ENCODE measurements at places on chromosomes 5 and 9.

- no peak for DNase-seq
These were observed 263.1 kb upstream of the COX7C start for GRCh38 chr5:86354664-86355063.

GRCh38 chr9:137434498-137435380 lies 6.4 kb downstream of the ENTPD8 start:
- DNase-seq: no peak

GRCh38 chr9:134597957-134598883 lies 43.4 kb upstream of the COL5A1 start:
- DNase-seq: no peak

DNA sequence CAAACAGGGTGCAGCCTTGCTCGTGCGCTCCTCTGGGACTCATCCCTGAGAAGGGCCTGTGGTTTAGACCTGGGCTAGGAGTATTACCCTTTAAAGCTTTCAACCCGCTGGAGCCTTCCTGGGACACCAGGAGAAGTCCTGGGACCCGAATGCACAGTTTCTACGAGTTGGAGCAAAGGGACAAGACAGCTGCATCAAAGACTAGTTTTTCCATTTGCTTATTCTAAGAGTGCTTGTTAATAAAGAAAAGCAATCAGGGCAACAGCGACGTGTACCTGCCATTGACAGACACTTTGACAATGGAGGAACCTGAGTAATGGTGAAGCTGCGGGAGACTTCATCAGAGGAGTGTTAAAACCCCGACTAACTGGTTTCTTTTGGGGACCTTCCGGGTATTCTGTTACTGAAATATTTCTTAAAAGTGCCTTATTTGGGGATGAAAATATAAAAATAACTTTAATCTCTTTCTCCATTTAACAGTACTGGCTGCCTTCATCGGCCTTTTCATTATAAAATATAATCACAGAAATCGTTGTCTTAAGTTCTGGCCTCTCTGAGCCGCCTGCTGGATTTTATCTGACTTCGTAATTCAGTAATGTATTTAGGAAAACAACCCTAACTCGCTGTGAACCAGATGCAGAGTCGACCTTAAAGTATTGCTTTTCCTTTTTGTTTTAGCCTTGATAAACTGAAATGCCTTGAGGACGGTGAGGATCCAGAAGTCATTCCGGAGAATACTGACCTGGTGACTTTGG lies 732 bp downstream of the SNAPC3 start:
- no peak for DNase-seq

GRCh38 chr5:14202462-14202861 lies 59.3 kb downstream of the TRIO start:
- no peak for DNase-seq

DNA sequence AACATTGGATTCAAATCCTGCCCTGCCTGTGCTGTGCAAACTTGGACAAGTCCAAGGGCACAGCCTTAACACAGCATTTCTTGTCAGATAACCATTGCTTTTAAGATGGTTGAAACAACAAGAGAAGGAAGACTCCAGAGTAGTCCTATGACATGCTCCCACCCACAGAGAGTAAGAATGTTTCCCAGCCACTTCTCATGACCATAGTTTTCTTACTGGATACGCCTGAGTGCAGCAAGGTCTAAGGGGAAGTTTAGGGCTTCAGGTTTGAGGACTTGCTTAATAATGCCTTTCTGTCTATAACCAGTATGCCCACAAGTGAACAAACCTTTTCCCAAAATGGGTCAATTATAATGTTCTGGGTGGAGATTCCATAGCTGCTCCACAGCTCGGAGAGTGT lies 126.4 kb downstream of the SLF1 start:
- no peak for DNase-seq

GRCh38 chr9:21527579-21527978 lies 45.5 kb upstream of the IFNE start:
- DNase-seq: no peak

- no peak for DNase-seq
These were observed 659.1 kb downstream of the EFNA5 start for GRCh38 chr5:107011605-107012004.

GRCh38 chr5:96661855-96662724 lies at the start of gene CAST:
CAST (plus strand) TSS chr5:96662376; CDS start chr5:96662423, 47 bp downstream.
- peak; percentile 65 for DNase-seq

- DNase-seq: no peak
These were observed 897.8 kb upstream of the ACO1 start for GRCh38 chr9:31486630-31487029.

DNA sequence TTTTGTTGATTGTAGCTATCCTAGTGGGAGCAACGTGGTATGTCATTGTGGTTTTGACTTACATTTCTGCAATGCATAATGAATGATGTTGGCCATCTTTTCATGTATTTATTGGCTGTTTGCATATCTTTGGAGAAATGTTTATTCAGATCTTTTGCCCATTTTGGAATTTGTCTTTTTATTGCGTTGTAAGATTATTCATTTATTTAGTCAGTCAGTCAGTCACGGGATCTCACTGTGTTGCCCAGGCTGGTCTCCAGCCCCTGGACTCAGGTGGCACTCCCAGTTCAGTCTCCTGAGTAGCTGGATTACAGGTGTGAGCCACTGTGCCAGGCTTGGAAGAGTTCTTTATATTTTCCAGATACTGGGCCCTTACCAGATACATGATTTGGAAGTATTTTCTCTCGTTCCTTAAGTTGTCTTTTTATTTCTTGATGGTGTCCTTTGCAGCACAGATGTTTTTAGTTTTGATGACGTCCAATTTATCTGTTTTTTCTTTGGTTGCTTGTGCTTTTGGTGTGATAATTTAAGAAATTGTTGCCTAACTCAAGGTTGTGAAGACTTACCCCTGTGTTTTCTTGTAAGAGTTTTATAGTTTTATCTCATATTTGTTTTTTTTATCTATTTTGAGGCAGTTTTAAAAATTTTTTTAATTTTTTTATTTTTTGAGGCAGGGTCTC lies 67.1 kb downstream of the EHMT1 start:
- no peak for DNase-seq

- no peak for DNase-seq
These were observed 4.6 kb downstream of the SMC5 start for GRCh38 chr9:70263421-70263820.

- no peak for DNase-seq
These were observed 754 bp downstream of the DCAF12 start for GRCh38 chr9:34125681-34126206.

DNA sequence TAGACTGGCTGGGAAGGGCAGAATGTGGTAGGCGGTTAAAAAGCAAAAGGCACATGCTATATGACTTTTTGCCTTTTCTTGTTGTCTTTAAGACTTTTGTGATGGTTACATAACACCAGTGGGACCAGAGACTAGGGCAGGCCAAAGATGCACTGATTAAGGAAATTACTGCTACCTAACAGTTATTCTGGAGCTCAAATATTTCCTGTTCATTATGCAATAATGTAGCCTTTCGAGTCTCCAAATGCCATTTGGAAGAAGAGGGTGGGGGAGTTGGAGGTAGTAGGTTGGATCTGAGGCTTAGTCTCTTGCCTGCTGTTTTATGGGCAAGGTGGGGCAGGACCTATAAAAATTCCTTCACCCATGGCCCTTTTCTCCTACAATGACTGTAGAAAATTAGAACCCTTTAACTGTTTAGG lies 51.7 kb downstream of the SH3GL2 start:
- DNase-seq: no peak

DNA sequence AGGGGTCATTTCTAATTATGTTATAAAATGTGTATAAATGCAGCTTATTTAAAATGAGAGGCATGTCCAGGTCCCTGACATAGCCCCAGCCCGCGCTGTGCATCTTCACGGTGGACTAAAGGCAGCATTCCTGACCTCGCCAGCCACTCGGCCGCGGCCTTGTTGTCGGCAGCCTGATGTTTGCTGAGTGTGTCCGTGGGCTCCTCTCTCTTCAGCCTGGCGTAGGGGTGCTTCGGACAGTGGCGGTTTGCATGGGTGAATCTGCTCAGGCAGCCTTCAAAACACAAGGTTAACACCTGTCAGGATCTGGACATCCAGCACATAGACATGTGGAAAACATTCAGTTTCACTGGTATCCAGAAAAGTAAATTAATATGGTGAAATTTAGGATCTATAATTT lies 8.8 kb upstream of the SLC35D2 start:
- DNase-seq: no peak

DNA sequence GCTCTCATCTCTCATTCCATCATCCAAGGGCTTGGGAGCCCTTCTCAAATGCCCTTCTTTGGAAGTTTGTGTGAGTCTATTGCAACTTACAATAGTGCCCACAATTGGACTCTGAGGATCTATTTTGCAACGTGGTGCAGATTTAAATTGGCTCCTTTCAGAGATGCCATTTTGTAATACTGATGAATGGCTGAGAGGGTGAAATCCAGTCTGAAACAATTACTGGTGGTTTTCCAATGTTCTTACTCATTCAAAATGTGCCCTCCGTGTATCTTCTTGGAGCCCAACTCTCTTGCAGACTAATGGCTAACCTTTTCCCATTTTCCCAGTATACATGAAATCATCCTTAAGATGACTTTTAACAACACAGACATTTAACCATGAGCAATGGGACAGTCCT lies 6.1 kb downstream of the ZNF462 start:
- no peak for DNase-seq

GRCh38 chr5:135069016-135069770 lies 35.2 kb upstream of the PITX1 start:
- DNase-seq: no peak

DNA sequence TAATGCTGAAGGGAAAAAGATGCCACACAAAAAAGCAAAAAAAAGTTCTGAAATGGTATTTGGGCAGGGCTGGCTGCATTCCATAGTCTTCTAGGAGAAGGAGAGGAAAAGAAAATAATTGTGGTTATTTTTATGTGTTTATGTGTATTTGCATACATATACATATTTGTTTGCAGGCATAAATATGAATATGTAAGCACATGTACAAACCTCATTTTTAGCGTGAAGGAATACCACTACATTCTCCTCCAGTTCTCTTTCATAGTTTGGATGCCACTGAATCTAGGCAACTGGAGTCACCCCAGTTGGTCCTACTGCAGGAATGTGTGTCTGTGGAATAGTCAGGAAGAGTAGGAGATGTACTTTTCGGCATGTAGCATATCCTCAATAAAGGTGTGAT lies 181.1 kb downstream of the YTHDC2 start:
- DNase-seq: no peak

GRCh38 chr5:6808462-6808861 lies 95.2 kb downstream of the TENT4A start:
- DNase-seq: no peak

DNA sequence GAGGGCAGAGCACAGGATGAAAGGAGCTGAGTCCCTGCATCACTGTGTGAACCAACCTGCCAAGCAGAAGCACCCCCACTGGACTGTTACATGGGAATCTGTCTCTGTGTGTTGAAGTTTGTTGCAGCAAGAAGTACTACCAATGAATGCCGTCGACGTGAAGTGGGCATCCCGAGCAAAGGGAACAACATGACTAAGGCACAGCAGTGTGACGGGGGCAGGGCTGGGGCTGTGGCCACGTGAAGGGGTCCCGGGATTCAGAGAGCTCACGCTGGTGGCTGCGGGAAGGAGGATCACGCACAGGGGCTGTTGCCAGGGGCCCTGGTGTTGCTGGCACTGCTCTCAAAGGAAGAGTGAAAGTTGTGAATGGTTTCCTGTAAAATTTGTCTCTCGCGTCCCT lies 27.5 kb upstream of the GABBR2 start:
- DNase-seq: no peak

DNA sequence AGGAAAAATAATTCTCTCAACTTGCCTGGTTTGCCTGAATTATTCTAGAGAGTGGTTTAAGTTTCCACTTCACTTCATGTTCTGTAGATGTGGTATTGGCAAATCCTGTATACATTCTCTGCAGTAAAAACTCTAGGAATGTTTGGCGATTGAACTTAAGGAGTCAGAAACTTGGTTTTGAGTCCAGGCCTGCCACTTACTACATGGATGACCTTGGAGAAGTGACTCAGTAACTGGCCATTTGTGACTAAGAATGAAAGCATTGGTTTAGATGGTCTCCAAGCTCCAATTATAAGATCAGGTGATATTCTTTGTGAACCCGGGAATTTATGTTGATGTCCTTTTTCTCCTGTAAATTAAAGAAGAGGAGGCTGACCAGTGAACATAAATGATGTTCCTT lies 233.8 kb downstream of the GAS1 start:
- DNase-seq: no peak

DNA sequence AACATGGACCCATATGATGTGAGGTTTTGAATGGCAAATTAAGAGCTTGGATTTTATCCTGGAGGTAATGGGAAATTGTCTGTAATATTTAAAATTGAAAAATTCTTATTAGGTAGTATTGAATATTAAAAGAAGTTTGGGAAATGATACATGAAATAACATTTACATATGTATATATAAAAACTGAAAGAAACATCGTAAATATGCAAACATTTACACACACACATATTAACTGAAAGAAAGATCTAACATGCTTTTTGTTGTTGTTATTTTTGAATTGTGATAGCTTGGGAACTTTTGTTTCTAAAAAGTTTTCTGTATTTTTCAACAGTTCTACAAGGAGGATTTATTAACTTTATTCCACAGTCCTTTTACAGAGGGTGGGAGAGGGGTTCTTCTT lies 82.8 kb upstream of the ITGA2 start:
- DNase-seq: no peak

DNA sequence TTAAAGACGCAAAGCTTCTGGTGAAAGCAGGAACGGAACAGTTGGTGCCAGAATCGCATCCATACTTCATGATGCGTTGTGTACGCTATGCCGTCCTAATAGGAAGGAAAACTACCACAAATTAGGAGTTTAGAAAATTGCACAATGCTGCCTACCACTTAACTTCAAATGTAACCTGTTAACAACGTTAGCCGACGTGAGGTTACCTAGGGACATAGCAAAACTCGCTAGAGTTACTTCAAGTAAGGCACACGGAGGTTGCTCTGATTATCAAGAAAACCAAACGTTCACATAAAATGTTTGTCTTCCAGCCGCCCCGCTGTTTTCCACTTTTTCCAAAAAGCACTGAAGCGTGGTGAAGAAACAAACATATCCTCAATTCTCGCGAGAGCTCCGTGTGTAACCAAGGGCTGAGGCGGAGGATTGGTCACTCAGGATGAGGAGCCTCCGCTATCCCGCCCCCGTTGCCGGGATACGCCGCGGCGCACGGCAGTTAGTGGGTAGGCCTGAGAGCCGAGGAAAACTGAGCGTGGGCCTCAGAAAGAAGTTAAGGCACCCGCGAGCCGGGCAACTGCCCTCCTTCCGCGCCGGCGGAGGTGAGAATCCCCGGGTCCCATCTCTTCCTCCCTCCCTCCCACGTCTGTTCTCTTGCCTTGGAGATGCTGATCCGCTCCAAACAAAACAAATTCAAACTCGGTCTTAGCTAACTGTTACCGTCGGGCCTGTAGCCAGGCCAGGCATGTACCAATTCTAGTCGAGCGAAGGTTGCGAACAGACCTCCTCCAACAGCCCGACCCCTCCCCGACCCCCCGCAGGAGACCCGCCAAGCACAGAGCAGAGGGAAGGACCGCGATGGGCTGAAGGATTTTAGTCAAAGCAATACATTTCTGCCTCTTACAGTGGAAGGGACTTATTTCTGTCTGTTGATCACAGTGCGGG lies at the start of gene IFT74:
Gene IFT74, plus strand, starts transcription at position 492 of the 939 bp plus-strand sequence. CDS start 5,556 bp downstream, outside the sequence.
- DNase-seq: peak; percentile 80

GRCh38 chr9:115944166-115944948 lies 209.2 kb upstream of the PAPPA start:
- DNase-seq: no peak

Data from stimulated activated CD8-positive, alpha-beta memory T cell treated with anti-CD3 and anti-CD28 coated beads, Interleukin-7, amount 100 ng/mL, for 1 hour (primary cell).